ENCODE measurements at places on chromosomes 4 and X.

DNA sequence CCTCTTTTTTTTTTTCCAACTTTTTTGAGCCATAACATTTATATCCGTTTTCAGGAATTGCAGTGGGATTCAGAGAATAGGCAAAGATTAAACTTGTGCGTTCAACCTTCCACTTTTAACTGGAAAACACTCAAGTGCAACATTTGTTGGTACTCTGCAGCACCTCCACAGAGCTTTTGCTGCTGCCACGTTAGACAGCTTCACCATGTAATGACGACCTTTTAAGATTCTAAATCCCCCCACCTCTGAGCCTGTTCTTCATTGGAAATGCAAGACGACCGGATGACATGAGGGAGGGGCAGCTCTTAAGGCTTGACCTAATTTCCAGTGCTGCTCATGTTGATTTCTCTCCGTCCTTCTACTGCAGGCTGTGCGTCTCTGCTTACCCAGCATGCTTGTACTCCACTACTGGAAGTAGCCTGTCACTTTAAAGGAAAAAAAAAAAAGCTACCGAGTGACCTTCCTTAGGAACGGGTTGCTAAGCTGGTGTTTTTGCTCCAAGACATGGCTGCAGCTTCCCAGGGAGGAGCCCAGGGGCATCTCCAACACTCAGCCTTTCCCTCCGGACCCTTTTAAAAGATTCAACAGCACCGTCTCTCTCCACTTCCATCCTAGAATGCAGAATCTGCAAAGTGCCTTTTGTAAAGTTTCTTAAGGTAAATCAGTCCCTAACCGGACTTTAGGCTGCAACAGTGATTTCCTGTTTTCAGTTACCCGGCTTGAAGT, at the start of gene CC2D2A:
CC2D2A (plus strand) TSS at position 481 of the 726 bp plus-strand sequence. CDS start 6,051 bp downstream, outside the sequence.
- no peak for DNase-seq

DNA sequence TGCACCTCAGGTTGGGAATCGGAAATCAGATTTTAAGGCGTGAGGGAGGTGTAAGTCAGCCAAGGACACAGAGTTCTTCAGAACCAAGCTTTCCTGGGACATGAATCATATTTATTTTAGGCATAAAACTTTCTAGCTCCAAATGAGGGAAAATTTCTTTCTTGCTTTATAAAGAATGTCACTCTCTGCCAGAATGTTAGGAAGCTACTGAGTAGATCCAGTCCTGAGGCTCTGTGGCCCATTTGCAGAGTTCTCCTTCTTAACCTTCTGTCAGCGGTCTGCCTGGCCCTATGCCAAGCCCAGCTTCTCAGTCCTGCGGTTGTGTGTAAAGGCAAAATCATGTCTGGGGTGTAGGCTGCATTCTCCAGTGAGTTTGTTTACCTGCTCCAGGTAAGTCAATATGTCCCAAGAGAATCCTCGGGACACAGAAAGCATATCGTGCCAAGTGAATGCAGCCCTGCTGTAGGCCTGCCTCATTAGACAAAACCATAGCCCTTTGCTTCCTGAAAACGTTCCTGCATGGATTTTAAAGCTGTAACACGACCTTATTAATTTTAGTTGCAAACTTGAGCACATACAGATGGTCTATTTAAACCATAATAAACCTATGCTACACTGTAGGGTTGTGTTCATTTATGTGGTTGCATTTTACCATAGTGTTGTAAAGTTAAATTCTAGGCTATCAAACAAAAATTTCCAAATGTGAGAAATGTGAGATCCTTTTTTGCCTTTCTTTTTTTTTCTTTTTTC, 29.2 kb upstream of the CCNI start:
- peak; percentile 8 for DNase-seq

GRCh38 chr4:40305328-40306170, 29.6 kb upstream of the CHRNA9 start:
- no peak for DNase-seq

GRCh38 chr4:69793732-69794131, 33.3 kb upstream of the SULT1B1 start:
- DNase-seq, result no peak

- peak; percentile 40 for DNase-seq
Observed at GRCh38 chr4:99885063-99885664, 9.1 kb downstream of the LAMTOR3 start.

DNA sequence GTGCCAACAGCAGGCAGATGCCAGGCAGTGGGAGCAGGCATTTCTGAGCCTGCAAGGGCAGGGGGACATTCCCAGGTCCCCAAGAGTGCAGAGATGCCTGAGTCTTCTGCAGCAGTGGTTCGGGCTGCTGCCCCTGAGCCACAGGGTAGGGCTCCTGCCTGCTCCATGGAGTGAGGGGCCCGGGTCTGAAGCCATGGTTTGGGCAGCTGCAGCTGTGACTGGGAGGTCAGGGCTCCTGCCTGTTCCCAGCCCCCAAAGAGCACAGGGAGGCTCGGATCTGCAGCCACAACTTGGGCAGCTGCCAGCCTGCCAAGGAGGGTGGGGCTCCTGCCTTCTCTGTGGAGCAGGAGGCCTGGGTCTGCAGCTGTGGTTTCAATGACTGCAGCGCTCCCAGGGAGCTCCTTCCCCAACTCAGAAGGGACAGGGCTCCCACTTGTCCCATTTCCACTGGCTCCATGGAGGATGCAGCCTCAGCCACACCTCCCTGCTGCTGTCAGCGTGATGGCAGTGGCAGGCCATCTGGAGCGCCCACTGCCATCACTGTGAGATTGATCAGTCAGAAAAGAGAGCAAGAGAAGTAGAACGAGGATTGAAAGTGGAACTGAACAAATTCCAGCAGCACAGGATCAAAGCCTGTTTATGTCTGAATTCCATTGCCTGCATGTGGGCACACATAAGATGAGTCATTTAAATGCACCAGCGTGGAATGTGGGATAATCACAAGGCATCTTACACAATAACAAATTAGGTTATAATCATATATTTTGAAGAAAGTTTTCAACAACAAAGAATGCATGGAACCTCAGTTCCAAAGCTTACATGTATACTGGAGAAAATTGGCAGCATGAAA, 93.1 kb upstream of the CXorf51A start:
- no peak for DNase-seq

GRCh38 chr4:23728971-23729370, 160.9 kb downstream of the PPARGC1A start:
- no peak for DNase-seq

DNA sequence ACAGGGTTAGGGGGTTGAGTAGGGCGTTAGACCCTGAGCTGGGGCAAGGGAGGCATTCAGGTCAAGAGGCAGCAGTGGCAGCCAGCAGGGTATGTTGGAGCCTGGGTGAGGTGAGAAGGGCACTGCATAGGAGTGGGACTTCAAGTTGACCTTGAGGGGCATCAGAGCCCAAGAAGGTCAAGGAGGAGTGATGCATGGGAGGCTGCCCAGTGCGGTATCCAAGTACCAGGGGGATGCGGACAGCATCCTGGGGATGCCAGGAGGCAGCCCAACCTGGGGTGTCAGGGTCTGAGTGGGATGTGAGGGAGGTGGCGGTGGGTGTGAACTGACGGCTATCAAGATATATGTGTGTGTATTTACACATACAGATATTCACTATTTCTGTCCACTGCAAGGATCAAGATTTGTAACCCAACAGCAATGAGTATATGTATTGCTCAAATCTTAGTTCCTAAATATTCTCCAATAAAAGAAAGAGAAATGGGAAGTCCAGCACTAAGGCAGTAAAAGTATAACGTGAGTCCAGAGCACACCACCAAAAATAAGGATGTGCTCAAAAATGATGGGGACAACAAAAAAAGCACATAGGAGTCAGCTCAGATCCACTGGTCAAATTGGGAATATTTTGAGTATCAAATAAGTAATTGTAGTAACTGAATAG, 9.8 kb upstream of the DCLK2 start:
- DNase-seq, result no peak

DNA sequence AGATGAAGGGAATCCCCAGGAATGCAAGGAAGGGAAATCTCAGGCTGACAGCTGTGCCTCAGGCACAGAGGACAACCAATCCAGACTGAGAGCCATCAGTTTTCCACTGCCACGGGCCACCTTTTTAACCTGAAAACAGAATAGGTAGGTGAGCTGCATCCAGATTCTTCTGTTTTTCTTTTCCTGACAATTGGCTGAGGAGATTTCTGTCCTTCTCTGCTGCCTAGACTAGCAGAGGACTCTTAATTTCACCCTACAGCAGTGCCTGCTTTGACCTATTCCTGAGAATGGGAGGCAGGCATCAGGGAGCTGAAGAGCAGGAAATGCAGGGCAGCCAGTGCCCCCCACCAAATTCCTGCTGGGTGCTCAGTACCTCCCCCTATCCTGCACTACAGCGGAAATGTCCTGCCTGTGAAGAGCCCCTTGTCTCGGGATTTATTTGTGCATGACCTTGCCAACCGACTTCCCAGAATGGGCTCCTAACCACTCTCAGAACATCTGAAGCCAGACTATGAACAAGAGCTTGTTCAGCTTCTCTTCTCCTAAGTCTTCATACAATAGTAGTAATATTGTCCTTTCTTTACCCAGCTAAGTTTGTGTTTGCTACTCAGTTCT, 65.1 kb downstream of the CASK start:
- no peak for DNase-seq

- no peak for DNase-seq
Observed at GRCh38 chrX:74369666-74370065, 51.6 kb upstream of the SLC16A2 start.

- DNase-seq, result no peak
Observed at GRCh38 chr4:120919358-120919757, 3.2 kb downstream of the PRDM5 start.
